ENCODE measurements at places on chromosomes 2 and 18.

GRCh38 chr2:186576614-186577013 is 13.2 kb upstream of the ITGAV start:
- no peak for DNase-seq

- DNase-seq = no peak
These were observed 34.9 kb downstream of the SLC20A1 start for GRCh38 chr2:112680666-112681101.

GRCh38 chr2:101987832-101988231 is 3.9 kb upstream of the IL1R2 start:
- DNase-seq = no peak

DNA sequence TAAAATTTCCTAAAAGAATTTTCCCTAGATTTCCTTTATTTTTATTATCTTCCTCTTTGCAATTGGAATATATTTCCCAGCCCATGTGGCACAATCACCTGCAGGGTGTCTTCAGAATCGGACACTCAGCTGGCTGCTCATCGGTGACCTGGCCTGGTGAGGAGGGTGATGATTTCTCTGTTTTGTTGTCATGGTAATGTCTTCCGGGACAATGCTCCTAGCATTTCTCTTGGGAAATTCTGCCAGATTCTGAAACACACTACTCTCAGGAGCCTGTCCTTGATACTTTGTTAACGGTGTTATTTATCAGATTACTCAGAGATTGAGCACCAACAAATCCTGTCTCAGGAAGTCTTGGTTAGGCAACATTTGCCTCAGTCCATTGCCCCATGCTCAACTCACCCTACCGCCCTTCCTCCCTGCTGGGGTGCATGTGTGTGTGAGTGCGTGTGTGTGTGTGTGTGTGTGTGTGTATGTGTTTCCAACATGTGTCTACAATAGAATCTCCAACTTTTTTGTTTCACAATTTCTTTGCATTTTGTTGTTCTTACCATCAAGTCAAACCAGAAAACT is 70.3 kb downstream of the MYT1L start:
- DNase-seq = no peak

- no peak for DNase-seq
These were observed 123.2 kb downstream of the LYPD6B start for GRCh38 chr2:149161481-149162225.

DNA sequence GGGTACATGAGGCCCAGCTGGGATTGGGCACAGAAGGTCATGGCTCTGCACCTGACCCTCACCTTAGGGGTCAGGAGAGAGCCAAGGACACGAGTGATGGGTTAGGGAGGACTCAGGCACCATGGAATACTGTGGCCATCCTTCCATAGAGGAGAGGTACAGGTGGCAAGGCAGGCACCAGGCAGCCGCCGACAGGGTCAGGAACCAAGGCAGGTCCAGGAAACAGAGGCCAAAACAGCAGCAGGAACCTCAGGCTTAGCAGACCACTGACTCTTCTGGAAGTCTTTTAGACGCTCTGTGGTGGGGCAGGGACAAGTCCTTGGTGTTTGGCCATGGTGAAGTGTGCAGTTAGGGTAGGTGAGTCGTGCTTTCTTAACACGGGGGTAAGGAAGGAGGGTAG is 128.0 kb downstream of the NEDD4L start:
- DNase-seq = no peak

DNA sequence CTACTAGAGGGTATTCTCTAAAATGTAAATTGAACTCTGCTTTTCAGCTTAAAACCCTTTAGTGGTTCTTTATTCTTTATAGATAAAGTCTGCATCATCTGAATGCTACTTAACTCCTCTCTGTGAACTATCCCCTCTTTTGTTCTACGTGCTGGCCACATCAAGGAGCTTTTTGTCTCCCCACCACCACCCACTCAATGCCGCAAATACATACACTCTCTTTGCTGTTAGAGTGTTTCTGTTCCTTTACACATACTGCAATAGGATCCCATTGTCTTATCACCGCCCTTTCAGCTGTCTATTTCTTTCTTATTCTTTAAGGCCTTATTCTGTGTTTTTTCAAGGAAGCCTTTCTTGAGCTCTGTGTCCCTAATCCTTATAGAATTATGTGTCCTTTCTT is 83.3 kb downstream of the EML4 start:
- no peak for DNase-seq

DNA sequence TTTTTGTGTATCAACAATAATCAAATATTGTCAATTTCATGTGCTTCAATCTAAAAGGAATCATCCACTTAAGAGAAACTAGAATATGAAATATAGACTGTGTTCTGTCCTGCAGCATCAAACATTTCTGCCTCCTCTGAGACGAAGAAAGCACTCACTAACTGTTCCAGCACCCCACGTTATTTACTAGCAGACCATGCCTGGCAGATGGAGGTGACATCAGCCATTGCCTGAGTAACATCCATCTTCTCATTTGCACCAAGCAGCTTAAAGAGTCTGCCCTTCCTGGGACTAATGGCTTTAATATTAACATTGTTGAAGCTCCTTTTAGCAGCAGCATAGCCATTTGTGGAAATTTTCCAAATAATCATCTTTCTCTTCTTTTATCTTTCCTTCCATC is 25.7 kb downstream of the SGPP2 start:
- DNase-seq = no peak

- DNase-seq = peak; percentile 65
These were observed 28.5 kb upstream of the MCFD2 start for GRCh38 chr2:46943881-46944798.

GRCh38 chr2:10810202-10811161 is 2.1 kb downstream of the PDIA6 start:
- no peak for DNase-seq

DNA sequence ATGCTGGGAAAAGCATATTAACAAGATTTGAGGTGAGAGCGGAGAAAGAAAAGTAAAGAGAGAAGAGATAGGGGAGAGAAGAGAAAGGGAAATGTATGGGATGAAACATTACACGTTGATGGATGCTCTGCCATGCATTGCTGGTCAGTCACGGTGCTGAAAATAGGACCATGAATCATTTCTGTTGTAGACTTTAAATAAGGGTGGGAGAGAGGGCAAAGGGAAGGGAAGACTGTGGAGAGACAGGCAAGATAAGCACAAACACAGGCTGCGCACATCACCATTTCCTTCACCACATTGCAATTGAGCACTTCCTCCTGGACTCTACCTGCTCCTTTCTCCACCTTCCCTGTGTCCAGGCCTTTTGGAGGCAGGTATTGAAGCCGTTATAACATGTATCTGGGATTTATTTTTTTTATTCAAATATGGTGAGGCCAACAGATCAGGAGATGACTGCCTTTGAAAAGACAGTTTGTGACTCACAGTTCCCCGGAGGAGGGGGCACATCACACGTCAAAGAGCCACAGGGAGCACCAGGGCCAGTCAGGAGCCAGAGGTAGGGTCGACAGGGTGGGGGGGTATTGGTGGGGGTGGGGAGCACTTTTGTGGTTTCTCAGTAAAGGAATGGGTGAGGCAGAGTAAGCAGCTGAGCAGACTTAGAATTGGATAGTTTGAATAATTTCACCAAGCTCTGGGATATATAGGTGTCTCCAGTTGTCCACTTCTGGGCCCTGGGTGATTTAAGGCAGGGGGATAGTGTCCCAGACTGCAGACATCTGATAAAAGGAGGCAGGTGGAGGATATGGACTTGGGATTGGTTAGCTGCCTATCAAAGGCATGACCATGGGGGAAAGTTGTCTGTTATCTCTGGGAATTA is 372.8 kb upstream of the ST6GAL2 start:
- no peak for DNase-seq

DNA sequence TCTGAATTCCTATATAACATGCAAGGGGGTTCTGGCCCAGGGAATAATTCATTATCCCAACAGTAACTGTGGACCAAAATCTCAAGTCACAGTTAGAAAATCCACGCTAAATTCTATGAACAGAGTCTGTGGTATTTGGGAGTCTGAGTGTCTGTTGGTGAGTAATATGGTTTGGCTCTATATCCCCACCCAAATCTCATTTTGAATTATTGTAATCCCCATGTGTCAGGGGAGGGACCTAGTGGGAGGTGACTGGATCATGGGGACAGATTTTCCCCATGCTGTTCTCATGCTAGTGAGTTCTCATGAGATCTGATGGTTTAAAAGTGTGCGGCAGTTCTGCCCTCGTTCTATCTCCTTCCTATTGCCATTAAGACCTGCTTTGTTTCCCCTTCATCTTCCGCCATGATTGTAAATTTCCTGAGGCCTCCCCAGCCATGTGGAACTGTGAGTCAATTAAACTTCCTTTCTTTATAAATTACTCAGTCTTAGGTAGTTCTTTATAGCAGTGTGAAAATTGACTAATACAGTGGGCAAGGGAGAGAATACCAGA is 68.3 kb downstream of the NBAS start:
- DNase-seq = no peak

DNA sequence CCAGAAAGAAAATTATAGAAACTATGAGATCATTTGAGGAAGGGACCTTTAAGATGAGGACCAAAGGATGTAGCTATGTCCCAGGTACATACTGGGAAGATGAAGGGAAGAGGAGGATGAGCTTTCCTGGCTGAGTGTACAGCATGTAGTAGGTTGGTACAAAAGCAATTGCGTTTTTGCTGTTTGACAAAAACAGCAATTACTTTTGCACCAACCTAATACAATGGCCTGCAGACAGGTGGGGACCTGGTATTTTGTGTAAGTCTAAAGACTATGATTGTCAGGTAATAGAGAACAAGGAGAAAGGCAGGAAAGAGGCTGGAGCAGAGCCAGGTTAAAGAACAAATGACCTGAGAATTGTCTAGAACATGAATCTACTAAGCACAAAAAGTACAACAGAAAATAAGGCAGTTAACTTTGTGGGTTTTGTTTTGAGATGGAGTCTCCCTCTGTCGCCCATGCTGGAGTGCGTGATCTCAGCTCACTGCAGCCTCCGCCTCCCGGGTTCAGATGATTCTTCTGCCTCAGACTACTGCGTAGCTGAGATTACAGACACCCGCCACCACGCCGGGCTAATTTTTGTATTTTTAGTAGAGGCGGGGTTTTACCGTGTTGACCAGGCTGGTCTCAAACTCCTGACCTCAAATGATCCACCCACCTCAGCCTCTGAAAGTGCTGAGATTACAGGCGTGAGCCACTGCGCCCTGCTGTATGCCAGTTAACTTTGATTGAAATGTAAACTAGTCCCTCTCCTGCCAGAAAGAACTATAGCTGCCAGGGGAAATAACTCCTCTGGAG is 3.2 kb upstream of the TGOLN2 start:
- no peak for DNase-seq

- no peak for DNase-seq
These were observed 194.1 kb downstream of the KLHL29 start for GRCh38 chr2:23578964-23579671.

DNA sequence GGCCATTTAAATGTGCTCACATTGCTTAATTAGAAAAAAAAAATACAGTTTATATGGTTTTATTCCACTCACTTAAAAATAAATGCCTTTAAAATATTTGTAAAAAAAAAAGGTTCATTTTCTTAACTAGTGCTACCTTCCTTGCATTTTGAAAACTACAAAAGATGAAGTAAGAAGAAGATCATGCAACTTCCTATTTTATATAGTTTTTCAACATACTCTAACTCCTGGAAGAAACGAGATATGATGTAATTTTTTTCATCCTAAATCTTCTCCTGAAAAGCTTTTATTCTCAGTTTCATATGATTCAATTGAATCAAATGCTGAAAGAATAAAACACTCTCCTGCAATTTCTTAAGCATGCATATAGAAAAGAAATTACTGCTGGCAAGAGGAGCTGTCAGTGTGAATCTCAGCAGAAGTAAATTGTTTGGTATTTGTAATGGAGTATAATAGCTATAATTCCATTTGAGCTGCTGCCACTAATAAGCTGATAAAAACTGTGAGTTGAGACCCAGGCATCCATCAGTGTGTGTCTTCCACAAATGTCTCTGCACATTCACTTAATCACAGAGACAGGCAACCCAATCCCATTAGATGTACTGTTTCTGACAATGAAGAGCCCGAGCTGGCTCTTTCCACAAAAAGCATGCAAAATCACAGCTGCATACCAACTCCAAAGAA is 3.7 kb downstream of the FTCDNL1 start:
- DNase-seq = no peak

- no peak for DNase-seq
These were observed 40.2 kb downstream of the CWC22 start for GRCh38 chr2:179966778-179967394.

GRCh38 chr18:22543769-22544168 is 126.1 kb upstream of the CTAGE1 start:
- no peak for DNase-seq

GRCh38 chr2:196295005-196295404 is 123.6 kb upstream of the STK17B start:
- DNase-seq = no peak

DNA sequence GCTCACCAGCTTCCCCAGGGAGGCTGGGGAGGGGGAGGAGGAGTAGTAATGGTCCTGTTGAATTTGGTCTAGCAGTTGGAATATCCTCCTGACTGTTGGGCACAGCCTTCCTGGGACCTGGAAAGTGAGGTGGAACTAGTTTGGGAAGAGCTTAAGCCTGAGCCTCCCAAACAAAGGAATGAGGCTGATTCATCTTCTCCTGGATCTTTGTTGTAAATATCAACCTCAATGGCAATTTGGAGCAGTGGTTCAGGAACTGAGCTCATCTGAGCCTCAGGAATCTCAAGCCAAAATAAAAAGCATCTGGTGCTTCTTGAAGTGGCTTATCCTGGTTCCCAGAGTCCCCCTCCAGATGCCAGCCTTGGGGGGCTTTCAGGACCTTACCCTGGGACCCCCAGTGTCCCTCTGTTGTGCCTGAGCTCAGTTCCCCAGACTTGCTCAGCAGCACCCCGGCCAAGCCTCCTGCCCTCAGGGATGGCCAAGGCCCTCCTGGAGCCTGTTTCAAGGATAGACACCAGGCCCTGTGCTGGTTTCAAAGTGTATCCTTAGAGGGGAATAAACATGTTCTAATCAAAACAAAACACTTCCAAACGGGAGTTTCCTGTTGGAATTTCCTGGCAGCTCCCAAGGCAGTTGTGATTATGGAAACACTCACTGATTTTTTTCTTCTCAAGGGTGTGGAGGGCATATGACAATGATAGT is 112.6 kb downstream of the DDX1 start:
- DNase-seq = no peak

- no peak for DNase-seq
These were observed 369.9 kb downstream of the GALR1 start for GRCh38 chr18:77619525-77619924.

GRCh38 chr2:25926984-25927756 is 48.9 kb upstream of the ASXL2 start:
- no peak for DNase-seq

- no peak for DNase-seq
These were observed 118.3 kb downstream of the SH3RF3 start for GRCh38 chr2:109247340-109247739.

GRCh38 chr2:144759746-144760145 is 239.8 kb upstream of the ZEB2 start:
- DNase-seq = no peak

- peak; percentile 17 for DNase-seq
These were observed 484 bp downstream of the ABCB6 start for GRCh38 chr2:219218217-219218731.

GRCh38 chr18:22841840-22842239 is 91.3 kb upstream of the RBBP8 start:
- DNase-seq = no peak

Data from effector CD4-positive, alpha-beta T cell (primary cell).